ENCODE measurements at places on chromosomes 4 and X.
A peak's percentile ranks its signal among the peaks of the same experiment; 100 is the strongest.

GRCh38 chr4:6962211-6963041, 52.8 kb downstream of the TBC1D14 start:
- no peak for DNase-seq

GRCh38 chrX:15679246-15679645, 14.6 kb upstream of the CLTRN start:
- no peak for DNase-seq

DNA sequence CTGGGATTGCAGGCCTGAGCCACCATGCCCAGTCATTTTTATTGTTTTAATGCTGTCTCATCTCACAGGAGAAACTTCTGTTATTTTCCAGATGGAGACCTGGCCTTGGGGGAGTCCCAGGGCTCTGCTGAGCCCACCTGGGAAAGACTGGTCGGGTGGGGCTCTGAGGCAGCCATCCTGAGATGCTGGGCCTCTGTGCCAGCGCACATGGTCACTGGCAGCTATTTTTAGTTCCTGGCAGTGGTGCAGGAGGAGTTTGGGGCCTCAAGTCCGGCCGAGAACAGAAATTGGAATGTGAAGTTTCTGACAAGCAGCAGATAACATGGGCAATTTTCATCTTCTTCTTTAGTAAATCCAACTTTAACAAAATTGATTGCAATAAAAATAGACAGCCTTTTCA, 44.5 kb downstream of the SORCS2 start:
- DNase-seq: no peak

- no peak for DNase-seq
Observed at GRCh38 chrX:77174680-77175519, 272.3 kb upstream of the FGF16 start.

- DNase-seq: no peak
Observed at GRCh38 chrX:50971395-50971794, 60.9 kb downstream of the BMP15 start.

GRCh38 chrX:101682723-101683122, 23.1 kb upstream of the ARMCX2 start:
- no peak for DNase-seq

DNA sequence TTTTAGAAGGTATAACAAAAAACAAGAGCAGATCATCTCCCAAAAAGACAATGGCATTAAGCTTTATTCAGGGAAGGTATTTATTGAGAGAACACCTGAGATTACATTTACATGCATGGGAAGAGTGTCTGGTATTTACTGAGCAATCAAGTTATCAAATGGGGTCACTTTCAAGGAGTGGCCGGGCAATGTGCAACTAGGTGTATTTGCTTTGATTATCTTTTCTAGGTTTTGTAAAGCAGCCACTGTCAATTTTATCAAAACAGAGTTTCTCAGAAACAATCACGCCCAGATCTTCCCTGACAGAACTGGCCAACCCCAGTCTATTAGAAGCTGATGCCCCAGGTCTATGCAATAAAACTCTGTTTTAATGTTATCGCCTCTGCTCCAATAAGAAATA, 169.5 kb downstream of the GLRA2 start:
- no peak for DNase-seq

DNA sequence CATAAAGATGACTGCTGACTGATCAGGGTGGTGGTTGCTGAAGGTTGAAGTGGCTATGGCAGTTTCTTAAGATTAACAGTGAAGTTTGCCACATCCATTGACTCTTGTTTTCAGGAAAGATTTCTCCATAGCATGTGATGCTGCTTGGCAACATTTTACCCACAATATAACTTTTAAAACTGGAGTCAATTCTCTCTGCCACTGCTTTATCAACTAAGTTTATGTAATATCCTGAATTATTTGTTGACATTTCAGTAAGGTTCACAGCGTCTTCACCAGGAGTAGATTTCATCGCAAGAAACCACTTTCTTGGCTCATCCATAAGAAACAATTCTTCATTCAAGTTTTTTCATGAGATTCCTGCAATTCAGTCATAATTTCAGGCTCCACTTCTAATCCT, 166.5 kb upstream of the SPRY1 start:
- no peak for DNase-seq

- no peak for DNase-seq
Observed at GRCh38 chrX:40012868-40013265, 84.9 kb downstream of the BCOR start.

GRCh38 chr4:113083346-113083745, 33.9 kb downstream of the ANK2 start:
- no peak for DNase-seq

- DNase-seq: no peak
Observed at GRCh38 chr4:138602664-138603063, 360.5 kb upstream of the SLC7A11 start.

DNA sequence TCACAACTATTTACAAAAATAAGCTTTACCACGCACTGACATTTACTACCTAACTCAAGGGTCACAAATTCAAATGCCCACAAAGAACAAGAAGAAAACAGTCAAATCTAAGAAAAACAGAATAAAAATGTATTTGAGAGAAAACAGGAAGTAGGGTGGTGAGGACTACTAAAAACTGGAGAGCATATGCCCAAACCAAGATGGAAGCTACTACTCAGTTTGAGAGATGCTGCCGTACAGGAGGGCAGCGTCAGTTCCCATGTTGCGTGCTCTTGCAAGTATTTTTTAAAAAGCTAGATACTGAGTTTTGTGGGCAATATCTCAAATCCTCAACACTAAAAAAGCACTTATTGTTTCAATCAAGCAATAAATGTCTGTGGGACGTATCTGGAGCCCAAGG, 16.2 kb downstream of the HNRNPD start:
- DNase-seq: no peak

DNA sequence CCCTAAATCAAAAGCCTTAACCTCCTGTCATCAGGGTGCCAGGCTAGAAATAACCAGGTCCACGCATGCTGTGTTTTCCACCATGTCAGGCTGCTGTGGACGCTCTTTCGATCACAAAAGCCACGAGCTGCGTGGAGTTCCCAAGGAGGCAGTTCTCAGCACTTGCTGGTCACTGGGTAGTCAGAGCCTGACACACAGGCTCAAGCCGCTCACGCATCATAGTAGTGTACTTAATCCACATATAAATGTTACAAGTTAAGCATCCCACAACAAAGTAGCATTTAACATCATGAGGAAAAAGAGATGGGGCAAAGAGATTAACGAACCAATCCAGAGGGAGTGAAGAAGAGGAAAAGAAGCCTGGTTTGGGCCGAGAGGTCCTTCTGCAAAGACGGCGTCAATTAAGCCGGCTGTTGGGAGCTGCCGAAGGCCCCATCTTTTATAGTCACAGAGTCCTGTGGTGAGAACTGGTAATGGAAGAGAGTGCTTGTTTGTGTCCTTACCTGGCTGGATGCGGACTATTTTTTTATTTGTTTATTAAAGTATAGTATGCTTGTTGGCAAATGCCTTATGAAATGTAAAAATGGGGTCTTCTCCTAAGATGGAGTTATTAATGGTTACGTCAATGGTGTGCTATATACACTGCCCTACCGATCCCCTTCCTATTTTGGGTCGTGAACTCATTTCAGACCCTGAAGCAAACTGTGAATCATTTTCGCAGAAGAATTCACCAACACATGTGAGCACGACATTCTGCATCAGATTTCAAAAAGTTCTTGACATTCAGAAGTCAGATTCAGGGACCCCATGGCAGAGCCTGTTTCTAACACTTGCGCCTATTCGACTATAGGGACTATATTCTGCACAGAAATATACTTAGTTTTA, 675 bp downstream of the PRIMPOL start:
- DNase-seq: no peak

DNA sequence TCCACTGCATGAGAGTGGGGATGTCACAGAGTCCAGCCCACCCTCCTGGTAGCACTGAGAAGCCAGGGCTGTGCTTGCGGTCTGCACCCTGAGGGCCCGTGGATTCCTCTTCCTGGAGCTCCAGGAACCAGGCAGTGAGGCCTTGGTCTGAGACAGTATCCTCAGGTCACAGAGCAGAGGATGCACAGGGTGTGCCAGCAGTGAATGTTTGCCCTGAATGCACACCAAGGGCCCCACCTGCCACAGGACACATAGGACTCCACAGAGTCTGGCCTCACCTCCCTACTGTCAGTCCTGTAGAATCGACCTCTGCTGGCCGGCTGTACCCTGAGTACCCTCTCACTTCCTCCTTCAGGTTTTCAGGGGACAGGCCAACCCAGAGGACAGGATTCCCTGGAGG, 2.7 kb downstream of the MAGEA1 start:
- no peak for DNase-seq

GRCh38 chr4:18022572-18023050, 1.1 kb upstream of the LCORL start:
- DNase-seq: no peak

DNA sequence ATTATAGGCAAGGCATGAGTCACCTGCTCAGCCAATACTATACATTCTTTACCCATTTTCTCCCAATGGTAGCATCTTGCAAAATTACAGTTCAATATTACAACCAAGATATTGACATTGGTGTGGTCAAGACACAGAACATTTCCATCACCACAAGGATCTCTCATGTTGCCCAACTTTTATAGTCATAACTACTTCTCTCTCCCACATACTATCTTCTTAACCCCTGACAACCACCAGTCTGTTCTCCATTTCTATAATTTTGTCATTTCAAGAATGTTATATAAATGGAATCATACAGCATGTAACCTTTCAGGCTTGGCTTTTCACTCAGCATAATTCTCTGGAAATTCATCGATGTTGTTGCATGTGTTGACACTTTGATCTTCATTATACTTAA, 144.9 kb downstream of the ENOX2 start:
- no peak for DNase-seq

- DNase-seq: no peak
Observed at GRCh38 chr4:176920694-176921093, 128.0 kb upstream of the VEGFC start.

DNA sequence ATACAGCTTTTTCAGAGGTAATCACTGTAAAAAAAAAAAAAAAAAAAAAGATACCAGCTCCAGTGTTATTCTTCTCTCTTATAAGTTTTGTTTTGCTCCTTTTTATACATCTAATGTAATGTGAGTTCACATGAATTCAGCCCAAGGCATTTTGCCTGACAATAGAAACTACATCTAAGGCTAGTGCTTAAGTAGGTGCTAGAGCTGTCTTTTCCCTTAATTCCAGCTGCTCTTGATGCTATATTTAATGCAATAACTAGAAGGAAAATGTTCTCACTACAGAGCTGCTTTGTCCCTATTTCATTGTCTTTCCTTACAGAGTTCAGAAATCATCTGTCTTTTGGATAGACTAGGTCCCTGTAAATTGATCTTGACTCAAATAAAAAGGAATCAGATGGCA, 150.1 kb downstream of the NAA11 start:
- DNase-seq: no peak

DNA sequence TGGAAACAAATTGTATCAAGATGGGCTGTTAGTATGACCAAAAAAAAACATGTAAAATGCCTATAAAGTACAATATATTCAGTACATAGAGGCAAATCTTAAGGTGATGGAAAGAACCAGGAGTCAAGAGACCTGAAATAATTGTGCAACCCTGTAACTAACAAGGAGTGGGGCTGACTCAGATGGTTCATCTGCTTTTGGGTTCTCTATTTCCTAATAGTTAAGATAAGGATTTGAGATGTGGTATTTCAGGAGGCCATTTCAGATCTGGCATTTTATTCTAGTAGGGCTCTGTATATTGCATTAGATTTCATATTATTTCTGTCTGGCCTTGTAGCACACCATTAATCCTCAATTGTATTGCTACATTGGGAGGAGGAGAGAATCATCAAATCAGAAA, 268.4 kb downstream of the HS3ST1 start:
- no peak for DNase-seq

GRCh38 chrX:27548624-27549023, 41.5 kb upstream of the DCAF8L2 start:
- no peak for DNase-seq

DNA sequence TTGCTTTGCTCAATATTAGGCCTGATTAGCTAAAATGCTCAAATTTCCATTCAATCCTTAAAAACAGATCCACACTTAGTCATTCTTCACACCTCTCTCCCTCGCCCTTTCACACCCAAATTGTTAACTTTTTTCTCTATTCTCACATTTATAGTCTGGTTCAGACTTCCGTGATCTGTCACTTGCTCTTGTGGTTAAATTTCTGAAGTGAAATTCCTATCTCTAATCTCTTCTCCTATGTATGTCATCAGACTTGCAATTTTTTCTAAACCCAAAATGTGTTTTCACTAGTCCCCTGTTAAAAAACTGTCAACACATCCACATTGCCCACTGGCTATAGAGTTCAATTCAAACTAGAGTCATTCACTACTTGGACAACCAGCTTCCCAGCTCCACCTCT, 63.2 kb downstream of the SNCA start:
- DNase-seq: no peak

DNA sequence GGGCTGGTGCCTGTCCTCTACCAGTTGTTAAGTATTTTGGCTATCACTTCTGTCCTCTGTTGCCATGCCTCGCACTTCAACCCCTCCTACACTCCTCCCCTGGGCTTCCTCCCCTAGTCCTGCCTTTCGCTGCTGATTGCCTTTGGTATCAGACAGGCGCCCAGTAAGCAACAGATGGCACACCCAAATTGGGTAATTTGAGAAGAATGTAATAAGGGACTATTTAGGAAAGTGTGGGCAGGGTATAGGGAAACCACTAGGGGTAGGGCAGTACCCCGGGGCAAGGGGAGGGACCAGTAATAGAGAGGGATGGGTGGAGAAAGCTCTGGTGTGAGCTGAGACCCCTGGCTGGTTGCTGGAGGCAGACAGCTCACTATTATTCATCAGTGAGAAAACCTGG, 172.7 kb upstream of the USP9X start:
- no peak for DNase-seq

- DNase-seq: peak; percentile 15
Observed at GRCh38 chr4:17613761-17614415, 553 bp upstream of the MED28 start.

- DNase-seq: no peak
Observed at GRCh38 chr4:39641451-39641850, 2.8 kb upstream of the SMIM14 start.

DNA sequence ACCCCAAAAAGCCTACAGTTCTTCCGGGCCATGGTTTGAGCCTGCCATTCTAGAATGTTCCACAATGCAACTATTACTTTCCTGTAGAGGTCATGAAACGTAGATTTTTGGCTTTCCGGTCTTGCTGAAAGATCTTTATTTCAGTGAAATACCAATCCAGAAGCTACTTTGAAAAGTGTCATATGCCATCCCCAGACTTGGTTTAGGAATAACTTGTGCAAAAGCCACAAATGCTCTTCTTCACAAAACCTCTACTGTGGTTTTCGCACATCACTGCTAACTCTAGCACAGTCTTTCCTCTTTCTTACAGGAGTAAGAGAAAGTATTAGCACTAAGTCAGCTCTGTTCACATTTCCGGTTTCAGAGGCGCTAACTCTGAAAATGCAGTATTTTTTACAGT, 12.7 kb upstream of the CD40LG start:
- no peak for DNase-seq

DNA sequence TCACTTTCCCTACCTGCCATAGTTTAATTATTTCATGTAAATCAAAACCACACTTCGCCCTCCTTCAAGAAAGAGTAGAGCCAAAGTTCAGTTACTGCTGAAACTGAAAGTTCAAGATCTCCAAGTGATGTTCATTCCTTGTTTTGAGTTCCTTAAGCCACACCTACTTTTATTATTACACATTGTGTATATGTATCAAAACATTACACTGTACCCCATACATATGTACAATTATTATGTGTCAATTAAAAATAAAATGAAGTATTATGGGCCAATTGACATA, 892.3 kb upstream of the NDST4 start:
- no peak for DNase-seq
